ENCODE measurements at places on chromosomes 2 and 18.

DNA sequence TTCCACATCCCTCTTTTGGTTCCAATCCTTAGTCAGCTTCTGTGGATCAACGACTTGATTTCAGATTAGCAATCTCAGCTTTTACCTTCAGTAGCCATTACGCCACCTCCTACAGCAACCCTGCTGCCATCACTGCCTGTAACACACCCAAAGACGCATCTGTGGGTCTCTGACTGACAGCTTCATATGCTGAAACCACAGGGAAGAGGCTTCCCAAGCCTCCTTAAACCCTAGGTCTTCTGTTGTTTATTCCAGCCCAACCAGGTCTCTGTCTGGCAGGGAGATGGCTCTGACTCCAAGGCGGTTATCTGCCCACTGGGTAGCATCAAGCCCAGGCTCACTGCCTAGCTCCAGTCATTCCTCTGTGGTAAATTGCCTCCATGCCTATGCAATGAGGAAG lies 28.6 kb upstream of the TRIB2 start:
- no peak for DNase-seq

GRCh38 chr2:98333922-98334321 lies 12.3 kb upstream of the CNGA3 start:
- peak; percentile 21 for DNase-seq

GRCh38 chr18:47737956-47738355 lies 192.5 kb downstream of the SMAD2 start:
- DNase-seq: no peak

DNA sequence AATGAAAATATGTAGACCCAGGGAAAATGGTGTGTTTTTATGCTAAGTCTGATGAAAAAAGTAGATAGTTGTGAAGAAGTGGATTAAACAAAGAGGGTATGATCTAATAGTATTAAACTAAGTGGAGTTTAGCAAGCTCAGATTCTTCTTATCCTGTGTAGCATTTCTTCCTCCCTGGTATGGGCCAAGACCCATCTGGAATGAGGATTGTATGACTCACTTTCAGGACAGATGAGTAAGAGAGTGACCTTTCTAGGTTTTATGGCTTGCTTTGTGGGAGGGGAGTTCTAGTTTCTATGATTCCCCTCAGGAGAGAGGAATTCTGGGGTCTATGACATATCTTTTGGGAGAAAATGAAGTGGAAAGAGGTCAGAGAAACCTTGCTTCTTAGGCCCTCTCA lies 550.1 kb downstream of the SPAG16 start:
- DNase-seq: peak; percentile 61

GRCh38 chr2:227022608-227023007 lies 141.4 kb downstream of the COL4A4 start:
- no peak for DNase-seq

DNA sequence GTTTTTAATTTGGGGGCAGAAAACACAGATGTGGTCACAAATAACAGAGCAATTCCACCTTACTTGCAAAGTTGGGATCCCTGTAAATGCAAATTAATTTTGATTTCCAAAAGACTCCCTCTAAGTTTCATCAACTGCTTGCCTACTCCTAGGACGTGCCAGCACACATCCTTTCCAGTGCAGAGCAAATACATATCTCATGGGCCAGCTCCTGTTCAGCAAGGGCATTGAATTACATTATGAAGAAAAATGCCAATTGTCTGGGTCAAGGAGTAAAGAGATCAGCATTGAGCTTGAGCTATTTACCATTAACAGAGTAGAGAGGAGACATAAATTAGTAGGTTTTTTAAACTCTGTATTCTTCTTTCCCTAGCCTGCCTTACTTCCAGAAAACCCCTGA lies 18.8 kb downstream of the PID1 start:
- no peak for DNase-seq

GRCh38 chr2:223537651-223538601 lies 64.2 kb downstream of the SCG2 start:
- DNase-seq: no peak

Measured in RCC 7860 (cell line).